ENCODE measurements at places on chromosomes 2 and 18.

- DNase-seq, result no peak
These were observed 33.1 kb upstream of the PDIA6 start for GRCh38 chr2:10845640-10846039.

- no peak for DNase-seq
These were observed 88.1 kb upstream of the SLC8A1 start for GRCh38 chr2:40540026-40540425.

DNA sequence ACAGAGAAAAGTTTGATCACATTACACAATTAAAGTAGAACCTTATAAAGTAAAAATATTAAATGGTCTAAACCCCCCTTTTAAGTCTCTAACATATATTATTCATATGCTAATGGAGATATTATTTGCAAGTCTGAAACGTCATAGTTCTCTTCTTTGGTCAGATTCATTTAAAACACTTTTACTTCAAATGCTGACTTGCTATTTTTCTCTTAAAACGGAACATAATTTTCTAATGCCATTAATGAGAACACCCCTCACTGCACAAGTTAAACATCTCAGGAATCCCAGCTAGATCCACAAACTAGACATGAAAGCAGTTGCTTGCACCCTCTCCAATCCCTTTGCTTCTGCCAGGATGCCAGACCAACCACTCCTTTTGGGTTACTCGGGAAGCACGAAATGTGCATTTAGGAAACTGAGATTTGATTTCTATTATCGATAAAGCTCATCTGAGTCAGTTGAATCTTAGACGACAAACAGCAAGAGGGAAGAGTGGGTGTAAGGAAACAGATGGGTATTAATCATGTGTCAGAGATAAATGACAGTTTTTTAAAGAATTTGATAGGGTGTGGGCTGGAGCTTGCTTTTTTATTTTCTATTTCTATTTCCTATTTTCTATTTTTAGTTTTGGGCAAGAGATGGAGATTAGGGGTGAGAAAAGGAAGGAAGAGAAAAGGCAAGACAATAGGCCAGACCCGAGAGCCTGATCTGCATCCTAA is 1.5 kb downstream of the ADD2 start:
- no peak for DNase-seq

GRCh38 chr18:34729264-34729663 is 19.2 kb downstream of the DTNA start:
- no peak for DNase-seq

- DNase-seq, result no peak
These were observed 312.0 kb downstream of the IRS1 start for GRCh38 chr2:226487573-226487972.

- no peak for DNase-seq
These were observed 17.0 kb downstream of the HNRNPA3 start for GRCh38 chr2:177229442-177230242.

DNA sequence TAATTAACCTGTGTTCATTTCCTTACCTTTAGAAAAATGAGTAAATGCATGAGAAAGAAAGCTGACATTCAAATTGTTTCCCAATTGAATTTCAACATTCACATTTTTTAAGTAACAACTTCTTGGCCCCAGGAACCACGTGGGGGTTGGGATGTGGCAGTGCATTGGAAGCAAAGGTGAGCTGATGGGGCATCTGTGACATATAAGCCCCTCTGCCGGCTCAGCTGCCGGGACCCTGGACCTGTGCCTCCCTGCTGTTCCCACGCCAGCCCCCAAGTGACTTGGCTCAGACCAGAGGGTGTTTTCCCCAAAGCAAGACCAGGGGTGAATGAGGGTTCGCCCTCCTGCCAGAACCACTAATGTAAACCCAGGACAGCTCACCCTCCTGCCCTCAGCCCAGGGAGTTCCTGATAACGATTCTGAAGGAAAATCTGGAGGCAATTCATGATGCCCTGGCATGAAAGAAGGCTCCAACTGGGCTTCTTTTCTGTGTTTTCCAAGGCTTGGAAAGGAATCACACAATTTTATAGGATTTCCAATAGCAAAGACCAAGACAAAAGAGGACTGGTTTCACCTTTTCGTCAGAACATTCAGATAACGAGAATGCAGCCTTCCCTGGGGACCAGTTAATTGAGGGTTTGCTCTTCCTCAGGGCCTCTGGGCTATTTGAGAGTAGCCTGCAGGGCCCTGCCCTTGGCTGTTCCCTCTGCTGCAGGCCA is 193.2 kb upstream of the TWIST2 start:
- DNase-seq, result no peak

DNA sequence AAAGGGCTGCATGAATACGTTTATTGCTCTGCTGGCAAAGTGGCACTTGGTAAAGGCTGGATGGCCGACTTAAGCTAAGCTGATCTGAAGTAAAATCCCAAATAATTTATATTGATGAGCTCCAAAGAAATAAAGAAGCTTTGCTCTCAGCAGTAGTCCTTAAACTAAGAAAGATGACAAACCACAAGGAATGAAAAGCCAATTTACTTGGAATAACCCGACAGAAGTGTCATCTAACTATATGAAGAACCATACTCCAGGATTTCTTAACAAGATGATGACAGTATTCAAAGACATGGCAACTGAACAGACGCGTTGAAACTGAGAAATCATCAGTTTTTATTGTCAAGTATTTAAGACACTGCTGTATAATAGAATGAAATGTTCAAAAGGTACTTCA is 294.1 kb downstream of the PDE11A start:
- DNase-seq, result no peak

DNA sequence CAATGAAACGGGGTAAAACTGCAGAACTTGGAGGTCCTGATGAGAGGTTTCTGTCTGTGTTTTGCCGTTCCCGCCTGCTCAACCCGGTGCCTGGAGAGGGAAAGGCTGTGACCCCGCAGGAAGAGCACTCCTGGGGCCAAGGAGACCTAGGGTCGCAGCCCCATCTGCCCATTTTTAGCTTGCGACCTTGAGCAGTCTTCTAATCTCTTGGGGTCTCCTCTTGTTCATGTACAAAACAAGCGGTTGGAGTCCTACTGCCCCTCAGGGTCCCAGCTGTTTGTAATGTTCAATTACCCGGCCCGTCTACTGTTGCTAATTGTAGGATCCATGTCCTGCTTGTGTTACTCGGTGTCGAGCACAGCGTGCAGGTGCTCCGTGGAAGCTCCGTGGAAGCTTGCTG is 104.5 kb downstream of the PTGR3 start:
- DNase-seq, result no peak

DNA sequence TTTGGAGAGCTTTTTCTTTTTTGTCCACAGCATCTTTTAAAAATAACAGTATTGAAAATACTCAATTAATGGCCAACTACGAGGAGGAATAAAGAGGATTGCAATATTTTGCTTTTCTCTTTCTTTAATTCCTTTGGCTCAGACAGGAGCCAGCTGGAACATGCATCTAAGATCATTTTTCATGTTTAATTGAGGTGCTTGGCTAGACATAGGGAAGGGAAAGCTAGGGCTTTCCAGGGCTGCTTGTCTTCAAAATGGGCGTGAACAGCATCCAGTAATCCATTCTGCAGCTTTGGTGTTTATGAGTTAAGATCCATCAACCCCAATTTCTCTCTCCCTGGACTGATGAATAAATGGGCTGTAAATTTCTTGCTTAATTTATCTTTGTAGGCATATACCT is 323.0 kb downstream of the PTPRM start:
- no peak for DNase-seq

- DNase-seq, result no peak
These were observed 55.9 kb downstream of the NXPH2 start for GRCh38 chr2:138724327-138724726.

DNA sequence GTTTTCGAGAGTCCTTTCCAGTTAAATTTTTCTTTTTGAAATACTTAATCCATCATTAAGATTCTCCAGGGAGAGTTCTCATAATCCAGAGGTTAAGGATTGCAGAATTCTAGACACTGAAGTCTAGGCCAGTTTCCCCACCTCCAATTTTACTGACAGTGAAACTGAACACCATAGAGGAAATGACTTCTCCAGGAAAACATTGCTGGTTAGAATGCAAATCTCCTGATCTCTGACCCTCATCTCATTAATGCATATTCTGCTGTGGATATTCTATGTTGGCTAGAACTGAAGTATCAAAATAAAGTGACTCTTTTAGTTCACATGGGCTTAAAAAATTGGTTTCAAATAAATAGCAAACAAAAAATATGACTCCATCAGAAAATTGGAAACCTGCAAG is 105.8 kb upstream of the UGP2 start:
- DNase-seq, result no peak

- no peak for DNase-seq
These were observed 2.4 kb downstream of the FTCDNL1 start for GRCh38 chr2:199848389-199849130.

DNA sequence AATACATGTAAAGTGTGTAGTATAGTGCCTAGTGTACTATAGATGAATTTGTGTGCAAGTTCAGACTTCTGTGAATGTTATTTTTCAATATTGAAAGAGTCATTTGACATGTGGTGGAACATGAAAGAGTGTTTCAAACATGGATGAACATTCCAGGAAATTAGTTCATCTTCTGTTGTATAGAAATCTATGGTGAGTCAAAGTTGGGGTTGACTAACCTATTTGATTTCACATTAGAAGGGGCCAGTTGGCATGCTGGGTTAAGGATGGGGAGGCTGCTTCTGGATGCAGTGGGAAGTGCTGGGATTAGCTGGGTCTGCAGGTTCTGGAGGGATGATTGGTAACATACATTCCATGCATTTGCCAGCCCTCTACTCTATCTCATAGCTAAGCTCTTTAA is 50.6 kb downstream of the LYPD6B start:
- DNase-seq, result no peak
